Activated T-helper 9 cell treated with anti-CD3 and anti-CD28 coated beads, Interleukin-2, amount 50 U/mL, for 16 hours (primary cell): ENCODE measurements at places on chromosomes 6 and 20.

DNA sequence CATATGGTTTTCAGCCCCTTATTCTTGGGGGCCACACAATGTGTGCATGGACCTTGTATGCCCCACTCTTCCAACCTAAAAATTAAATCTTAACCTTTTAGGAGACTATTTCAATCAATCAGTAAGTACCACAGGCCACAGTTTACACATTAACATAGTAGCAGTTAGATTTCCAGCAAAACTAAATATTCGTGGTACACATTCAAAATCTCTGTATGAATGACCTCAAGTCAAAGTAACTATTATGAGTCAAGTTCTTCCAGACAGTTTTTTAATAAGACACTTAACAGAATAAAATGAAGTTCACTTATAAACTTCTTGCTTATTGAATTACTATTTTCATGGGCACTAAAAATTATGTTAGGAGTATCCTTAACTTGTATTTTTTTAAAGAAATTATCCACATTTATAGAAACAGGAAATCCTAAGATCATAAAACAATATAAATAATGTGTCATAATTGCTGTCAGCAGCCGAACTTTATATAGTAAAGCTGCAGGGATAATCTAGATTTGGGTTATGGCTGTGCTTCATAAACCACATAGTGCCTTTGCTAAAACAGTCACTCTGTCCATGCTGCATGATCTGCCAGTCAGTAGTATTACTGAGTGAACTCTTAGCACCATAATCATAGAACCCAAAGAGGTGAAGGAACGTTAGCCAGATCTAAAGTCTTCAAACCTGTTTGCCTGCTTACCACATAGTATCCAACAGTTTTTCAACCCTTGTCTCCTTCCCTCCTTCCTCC, 21.7 kb downstream of the SEC63 start:
- no peak for DNase-seq

DNA sequence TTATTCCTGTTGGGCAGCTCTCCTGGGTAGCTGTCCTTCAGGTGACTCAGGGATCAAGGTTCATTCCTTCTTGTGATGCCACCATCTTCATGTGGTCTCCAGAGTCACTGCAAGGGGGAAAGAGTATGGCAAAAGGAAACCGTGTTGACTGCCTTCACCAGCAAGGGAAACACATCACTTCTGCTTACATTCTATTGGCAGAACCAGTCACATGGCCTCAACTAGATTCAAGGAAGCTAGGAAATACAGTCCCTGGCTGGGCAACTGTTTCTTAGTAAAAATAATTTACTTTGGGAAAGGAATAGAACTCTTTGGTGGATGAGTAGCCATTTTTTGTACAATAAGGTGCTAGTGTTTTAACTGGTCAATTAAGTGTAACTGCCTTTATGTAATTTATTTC, 5.3 kb downstream of the ANKRD6 start:
- DNase-seq, result no peak

DNA sequence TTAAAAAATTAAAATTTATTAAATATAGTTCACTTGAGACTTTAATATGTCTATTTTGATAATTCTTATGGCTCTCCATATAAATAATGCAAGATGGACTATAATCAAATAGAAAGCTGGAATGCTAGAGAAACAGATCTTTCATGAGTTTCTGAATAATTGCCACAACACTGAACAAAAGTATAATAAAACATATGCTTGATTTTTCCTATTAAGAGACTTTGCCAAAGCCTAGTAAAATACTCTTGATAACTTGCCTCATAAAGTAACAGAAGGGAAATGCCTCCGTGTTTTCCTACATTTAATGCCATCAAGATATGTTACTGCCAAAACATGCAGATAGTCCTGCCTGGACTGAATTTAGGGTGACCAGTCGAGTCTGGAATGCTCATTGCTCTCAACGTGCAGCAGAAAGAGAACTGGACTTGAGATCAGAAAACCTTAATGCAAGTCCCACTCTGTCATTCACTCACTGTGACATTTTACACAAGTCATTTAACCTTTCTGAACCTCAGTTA, 153.2 kb downstream of the AIG1 start:
- DNase-seq, result no peak

DNA sequence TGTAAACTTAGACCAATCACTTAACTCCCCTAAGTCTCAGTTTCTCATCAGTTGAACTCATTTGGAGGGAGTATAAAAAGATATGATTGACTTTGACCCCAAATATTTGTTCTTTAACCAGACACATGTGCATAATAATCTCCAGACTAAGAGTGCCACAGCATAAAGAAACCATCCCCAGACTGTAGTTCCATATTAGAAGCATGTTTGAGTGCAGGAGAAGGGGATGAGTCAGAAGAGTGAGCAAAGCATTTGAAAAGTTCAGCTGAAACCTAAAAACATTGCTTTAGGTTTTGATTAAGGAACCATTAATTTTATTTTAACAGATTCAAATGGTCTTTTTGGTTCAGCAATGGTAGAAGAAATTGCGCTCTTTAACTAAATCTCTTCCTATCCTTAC, 654.8 kb downstream of the UTRN start:
- no peak for DNase-seq

DNA sequence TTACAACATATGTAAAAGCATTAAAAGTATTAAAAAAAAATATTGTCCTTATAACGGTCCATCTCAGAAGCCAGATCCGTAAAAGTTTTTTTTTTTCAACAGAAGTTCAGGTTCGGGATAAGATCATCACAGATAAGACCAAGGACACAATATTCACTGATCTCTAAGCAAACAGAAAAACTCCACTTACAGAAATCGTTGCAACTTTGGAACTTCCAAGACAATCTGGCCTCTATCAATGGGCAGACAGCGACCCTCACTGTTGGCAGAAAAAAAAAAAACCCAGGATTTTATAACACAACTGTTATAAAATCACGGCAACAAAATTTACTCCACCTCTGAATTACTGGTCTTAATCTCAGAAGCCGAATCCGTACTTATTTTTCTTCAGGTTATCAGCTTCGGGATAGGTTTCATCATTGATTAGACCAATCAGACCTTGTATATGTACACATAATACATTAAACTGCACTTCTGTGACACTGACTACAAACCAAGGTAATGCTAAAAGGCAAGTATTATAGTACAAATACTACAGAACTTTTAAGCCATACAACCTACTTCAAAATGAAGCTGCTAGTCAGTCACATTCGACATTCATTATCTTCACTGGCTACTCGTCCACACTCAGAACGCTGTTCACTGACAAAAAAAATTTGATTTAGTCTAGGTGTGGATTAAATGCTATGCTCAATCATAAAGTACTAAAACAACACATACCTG, 34.7 kb upstream of the SYNCRIP start:
- DNase-seq, result no peak

GRCh38 chr6:110529355-110529754, 52.9 kb upstream of the SLC22A16 start:
- no peak for DNase-seq

- no peak for DNase-seq
These were observed 5.6 kb downstream of the CYP24A1 start for GRCh38 chr20:54167909-54168872.

DNA sequence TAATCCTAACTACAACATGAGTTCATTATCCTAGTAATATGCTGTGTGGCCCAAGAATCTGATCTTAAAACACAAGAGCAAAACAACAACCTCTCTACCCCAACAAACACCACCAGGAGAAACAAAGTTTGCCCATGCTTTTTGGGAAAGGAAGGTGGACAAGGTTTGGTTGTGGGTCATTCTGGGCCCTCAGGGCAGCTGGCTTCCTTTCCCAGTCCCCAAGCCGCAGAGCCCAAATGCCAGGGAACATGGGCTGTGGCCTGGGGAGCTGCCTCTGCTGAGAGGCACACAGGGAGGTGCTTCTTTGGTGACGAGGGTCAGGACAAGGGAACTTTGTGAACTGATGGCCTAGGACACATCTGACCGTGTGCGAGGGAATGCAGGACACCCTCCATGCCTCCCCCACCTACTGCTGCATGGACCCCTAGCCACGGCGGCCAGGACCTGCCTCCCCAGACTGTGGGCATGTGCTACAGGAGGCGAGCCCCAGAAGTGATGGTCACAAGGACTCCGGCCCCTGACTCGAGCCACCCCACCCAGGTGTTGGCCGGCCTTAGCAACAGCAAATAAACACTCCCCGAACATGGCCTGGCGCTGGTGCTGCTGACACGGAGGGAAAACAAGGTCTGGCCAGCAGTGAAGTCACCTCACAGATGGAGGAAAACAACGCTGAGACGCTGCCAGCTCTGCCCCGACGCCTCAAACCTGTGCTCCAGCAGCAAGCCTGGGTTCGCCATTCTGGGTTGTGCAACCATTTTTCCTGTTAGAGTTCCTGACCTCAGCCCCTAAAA, 55.6 kb downstream of the RRBP1 start:
- DNase-seq, result no peak

DNA sequence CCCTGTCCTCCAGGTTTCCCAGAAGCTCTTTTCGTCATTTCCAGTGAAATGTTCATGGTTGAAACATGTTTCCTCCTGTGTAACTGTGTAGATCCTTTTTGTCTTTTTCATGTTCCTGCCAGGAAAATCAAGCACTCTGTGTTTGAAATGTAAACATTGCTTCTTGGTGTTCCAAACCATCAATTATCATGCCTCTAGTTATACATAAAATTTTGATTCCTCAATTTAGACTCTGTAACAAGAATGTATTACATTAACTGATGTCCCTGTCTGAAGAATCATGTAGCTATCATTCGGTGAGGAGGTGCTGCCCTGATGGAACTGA, 546.3 kb upstream of the CITED2 start:
- no peak for DNase-seq

- DNase-seq, result no peak
These were observed 362.0 kb upstream of the CITED2 start for GRCh38 chr6:139736325-139736906.
